ENCODE measurements at places on chromosomes 1 and 21. TPM values are rescaled to one million over a fixed set of nuclear protein-coding genes. Genes with fewer than 3 reads are reported as not detected.

DR1 gene
- total RNA-seq: 104 TPM

- no peak for DNase-seq
Measured at GRCh38 chr1:67957066-67957465, 93.4 kb downstream of the DIRAS3 start.

DNA sequence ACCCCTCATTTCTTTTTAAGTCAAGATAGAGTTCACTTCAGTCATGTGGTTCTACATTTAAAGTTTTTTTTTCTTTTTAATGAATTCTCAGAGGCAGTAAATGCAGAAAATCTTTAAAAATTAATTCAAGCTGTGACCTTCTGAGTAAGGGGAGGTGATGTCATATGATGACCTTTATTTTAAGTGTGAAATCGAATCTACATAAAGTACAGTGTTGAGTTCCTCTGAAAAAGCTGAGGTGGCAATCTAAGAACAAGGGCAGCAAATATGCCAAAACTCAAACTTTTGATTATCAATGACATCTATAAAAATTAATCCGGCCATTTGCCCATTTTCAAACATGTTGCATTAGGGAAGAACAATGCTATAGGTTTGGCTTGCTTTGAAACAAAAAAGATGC, 173.5 kb downstream of the CDC7 start:
- DNase-seq: no peak

KCNA3 gene
- total RNA-seq: 24.0 TPM

DNA sequence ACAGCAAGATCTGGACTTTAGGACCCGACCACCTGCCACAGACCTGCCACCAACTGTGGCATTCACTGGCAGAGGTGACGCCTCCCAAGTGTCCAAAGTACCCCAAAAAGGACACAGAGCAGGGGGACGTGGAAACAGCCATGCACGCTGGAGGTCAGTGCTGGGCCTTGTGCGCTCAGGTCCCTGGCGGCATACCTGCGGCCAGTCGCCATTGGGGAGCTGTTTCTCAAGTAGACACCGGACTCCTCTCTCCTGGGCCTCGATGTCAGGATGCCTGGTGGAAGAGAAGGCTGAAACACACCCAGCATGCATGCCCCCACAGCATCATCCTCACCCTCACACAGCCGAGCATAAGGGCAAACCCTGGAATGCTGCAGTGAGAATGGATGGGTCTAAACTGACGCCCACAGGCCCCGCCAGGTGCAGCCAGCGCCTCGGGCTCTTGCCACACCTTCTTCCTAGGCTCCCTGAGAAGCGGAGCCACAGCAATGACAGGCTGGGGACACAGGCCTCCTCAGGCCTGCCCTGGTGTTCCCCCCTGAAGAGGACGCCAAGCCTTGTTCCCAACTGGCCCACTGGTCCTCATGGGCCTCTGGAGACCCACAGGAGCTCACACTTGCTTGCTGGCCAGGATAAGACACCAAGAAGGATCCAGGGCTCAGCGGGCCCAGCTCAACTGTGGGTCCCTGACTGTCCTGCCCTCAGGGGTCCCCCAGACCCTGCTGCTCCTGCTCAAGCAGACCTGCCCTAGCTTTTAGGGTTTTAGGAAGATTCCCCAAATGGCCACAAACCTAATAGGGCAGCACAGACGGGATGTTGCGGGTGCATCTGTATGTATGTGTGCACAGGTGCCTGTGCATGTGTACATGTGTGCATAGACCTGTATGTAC, 7.7 kb upstream of the SPATC1L start:
- DNase-seq: no peak

DNA sequence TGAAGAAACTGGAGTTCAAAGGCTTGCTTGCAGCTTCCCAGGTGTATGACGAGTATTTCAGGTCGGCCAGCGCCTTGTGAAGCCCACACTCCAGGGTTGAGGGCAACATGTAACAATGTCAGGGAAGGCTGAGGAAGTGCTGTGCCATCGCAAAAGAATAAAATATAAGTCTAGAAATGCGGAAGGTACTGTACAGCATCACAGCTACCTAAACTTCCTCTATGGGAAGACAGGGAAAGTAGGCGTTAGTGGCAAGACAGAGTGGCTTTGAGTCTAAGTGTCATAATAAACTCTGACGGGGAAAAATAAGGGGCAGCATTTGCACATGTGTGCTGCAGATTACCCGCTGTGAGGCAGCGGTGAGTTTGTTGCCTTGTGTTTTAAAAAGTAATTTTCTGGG, 28.9 kb downstream of the DOP1B start:
- no peak for DNase-seq

TMEM234 gene
- 12.1 TPM for total RNA-seq

DNA sequence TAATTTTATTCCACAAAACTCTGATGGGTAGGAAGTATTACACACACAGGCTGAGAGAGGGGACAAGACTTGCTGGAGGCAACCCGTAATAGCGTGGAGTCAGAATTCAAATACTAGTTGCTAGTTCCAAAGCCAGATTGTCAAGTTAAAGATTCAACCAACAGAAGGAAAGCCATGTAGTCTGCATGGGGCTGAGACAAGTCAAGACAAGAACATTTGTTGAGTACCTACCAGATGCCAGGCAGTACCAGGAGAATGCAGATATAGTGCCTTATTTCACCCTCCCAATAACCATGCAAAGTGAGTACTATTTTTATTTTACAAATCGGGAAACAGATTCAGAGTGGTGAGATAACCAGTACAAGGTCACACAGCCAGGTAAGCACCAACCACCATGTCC, 110.4 kb upstream of the SPATA6 start:
- DNase-seq: no peak

PLEKHN1 gene
- 4.0 TPM for total RNA-seq

DNA sequence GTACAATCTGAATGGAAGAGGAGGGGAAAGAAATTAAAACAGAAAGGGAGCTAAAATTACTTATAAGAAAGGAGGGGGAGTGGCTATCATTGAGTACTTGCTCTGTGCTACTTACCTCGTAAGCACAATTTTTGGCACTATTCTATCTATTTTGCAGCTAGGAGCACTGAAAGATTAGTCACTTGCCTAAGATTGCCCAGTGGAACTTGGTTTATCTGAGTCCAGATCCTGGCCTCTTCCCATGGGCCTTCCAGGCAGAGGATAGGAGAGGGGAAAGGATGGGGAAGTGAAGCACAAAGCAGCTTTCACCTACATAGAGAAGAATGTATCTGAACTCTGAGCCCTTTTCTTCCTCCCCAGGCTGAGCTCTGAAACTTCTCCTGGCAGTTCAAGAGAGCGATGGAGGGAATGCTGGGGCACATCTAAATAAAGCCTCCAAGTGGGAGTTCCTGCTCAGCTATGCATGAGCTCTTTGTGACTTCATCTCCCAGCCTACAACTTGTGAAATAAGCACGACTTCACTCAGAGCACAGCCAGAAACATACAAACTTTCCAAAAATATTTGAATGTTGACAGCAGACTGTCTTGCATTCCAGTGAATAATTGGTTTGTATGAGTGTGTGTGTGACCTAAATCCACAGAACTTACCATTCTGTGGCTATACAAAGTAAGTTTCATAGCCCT, 29.4 kb downstream of the HMGB4 start:
- DNase-seq: no peak

GRCh38 chr1:10629091-10629815, 154.5 kb downstream of the PEX14 start:
- no peak for DNase-seq

TNNI3K gene
- not detected for total RNA-seq

FAM131C gene
- 1.4 TPM for total RNA-seq

DNA sequence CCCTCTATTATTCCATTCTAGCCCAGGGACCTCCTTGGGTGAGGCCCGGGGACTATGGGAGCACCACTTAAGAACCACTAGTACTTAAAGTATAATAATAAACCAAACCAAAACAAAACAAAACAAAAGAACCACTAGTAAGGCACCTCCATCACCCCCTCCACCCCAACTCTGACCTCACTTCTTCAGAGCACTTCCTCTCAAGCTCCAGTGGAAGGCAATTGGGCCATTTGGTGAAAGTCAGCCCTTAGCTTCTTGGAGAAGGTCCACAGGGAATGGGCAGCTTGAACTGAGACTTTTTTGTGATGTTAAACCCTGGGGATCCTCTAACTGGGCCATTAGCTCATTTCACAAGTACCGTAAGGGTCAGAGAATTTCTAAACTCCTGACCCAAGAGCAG, 237.3 kb downstream of the RHOU start:
- DNase-seq: no peak

DNA sequence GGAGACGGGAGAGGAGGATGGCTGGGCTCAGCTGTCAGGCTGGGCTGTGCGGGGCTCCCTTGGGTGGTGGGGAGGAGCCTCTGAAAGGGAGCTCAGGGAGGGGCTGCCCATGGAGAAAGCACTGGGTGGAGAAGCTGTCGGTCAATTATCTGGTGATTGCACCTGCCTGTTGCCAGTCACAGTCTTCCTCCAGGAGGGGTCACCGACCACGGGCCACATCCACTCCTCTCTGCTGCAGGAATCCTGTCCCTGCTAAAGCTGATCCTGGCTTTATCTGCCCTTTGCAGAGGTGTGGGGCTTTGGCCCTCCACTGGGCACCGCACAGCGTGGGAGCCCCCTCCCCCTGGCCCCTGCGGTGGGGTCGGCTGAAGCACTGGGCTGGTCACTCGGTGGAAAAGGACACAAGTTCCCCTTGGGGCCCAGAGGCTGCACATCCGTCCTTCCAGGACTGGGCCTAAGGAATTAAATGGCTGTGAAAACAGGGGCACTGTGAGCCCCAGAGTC, 21.8 kb upstream of the COL18A1 start:
- DNase-seq: no peak

- DNase-seq: no peak
Measured at GRCh38 chr1:118290571-118290970, 105.5 kb upstream of the SPAG17 start.

KIF2C gene
- total RNA-seq: 82.7 TPM

DNA sequence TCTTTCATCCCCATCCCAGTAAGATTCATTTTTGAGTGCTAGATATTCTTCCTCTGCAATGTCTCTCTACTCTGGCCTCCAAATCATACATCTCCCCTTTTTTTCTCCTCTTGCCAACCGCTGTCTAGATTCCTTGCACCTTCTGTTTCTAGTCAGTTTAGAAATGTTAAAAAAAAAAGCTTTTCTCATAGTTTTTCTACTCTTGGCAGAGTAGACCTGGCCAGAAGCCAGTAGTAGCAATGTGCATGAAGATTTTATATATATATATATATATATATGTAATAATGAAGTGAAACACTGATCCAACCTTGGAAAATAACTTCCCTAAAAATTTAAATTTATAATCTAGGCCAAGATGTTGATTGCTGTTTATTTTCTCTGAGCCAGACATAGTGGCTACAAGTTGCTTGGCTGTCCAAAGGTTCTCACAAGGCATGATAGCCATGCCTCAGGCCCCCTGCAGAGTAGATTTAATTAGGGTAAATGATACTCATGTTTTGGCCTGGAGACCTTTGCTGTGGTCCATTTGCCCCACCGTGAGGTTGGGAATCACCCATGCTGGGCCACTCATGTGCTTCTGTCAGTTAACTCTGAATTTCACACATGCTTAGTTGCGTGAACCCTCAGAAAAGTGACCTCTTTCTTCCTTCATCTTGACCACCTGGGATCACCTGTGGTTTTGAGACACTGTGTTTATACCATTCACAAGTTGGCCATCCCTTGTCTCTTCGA, 103.4 kb upstream of the KCNE2 start:
- no peak for DNase-seq

FOXD2 gene
- 0.11 TPM for total RNA-seq

DNA sequence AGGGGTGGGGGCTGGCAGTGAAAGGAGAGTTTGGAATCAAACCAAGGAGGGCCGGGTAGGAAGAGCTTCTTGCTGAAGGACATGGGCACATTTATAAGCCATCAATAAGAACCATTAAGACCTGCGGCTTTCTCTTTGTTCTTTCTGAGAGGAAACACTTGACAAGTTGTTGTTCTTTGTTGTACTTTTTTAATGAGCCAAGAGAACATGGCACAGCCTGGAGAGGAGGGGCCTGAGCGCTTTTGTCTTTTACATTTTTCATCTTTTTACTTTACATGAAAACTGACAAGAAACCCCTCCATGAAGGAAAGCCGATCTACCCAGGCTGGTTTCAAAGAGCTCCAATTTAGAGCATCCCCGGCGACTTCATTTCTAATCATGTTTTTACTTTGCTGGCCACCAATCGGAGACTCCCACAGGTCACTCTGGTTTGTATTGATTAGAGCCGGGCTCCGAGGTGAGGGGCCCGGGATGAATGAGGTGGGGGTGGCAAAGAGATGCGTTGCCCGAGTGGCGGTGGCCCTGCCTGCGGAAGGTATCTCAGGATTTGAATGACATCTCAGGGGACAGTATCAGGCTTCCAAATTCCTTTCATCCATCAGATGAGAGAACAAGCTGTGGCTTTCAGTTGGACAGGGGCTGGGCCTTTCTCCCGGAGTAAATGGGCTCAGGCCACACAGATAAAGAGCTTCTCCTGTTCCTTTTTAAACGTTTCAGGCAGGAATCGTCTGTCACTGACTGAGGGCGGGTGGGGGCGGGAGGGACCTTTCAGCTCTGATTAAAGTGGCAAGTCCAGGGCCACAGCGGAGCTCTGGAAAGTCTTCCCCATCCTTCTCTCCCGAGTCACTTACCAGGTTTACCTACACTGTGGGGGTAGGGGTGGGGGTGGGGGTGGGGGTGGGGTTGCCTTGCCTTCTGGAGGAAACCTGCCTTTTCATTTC, 138.8 kb upstream of the ARHGEF16 start:
- no peak for DNase-seq

DNA sequence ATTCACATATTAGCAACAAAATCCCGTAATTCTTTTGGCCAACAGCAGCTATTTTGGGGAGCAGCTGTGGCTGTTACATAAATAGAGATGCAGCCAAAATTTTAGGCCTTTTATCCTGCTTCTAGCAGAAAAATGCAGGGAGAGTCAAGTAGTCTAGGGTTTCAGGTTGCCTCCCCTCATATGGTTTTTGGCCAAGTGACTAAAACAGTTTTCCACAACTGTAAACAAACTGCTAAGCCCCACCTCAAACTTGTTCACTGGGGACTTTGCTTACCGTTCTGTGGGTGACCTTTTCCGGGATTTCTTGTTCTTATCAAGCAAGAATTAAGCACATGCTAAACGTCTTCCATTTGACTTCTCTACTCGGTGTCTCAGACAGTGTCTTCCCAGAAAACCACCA, 133.4 kb downstream of the EDEM3 start:
- DNase-seq: no peak

SYTL1 gene
- 25.7 TPM for total RNA-seq

DNA sequence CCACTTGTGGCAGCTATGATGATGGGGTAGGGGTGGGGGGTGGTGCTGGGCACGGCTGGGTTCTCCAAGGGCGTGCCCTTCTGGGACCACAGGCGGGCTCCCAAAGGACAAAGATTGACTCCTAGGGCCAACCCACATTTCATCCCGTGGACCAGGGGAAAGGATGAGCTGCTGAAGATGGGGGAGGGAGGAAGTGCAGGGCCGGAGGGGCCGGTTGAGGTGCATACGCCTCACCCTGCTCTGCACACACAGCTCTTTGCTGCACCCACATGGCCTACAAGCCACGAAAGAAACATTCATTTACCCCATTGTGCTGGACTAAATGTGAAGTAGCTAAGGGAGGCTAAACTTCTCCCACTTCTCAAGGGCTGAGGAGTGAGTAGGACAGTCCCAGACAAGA, 34.2 kb upstream of the GNPAT start:
- no peak for DNase-seq

Data from activated T-helper 2 cell treated with anti-CD3 and anti-CD28 coated beads, Interferon-gamma antibody, Interleukin-2, Interleukin-4, amounts not matched to agents 10 μg/mL and 5 μg/mL and 100 μg/mL, durations not matched to agents 14 hours and 24 hours and 36 hours (primary cell).